ENCODE measurements at places on chromosomes 1 and 21.

DNA sequence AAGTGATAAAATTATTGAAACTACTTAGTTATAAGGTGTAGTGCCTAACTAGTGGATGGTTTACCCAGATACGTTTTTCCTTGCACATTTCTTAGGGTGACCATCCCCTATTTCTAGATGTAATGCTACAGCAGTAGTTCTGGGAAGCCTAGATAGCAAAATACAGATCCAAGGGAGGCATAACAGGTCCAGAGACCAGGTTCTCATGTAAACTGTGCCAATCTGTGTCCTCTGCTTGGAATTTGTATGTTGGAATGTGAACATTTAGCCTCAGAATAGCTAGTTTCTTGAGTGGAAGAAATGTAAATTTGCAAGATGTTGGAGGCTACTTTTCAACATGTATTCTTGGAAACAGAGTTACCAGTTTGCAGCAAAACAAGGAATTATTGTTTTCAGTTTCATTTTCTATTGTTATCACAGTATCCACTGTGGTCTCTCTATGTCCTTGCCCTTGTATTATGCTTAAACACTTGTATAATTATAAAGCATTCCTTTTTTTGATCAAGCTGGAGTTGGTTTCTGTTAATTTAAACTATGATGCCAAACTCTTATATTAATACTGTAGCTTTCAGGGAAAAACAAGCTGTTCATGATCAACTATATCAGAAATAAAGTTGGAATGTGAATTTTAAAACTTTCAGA, 102.0 kb upstream of the BRINP3 start:
- DNase-seq, result no peak

DNA sequence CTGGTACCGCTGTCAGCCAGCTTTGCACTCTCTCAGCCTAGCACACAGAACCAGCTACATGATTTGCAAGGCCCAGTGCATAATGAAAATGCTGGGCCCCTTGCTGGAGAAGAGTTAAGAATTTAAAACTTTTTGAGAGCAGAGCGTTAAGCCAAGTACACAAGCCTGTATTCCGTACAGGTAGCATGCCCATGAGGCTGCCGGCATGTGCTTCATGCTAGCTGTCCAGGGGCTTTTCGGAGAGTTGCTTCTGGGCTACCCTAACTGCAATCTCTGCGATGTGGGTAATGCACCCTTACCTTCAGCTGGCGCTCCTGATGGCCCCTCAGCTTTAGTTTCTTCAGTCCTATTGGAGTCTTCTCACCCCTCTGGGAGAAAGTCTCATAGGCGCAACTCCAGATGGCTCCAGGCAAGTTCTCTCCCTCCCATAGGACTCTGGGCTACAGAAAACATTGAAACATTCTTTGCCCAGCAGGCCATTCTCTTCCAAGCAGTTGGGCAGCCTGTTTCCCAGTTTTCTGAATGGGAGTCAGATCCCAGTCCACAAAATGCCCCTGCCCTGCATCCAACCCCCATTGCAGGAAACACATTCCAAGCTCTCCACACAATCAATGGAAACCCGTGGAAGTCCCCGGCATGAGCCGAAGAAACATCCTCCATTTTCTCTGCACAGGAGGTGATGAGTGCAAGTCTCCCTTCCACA, 5.7 kb upstream of the AKT3 start:
- no peak for DNase-seq

- no peak for DNase-seq
These were observed 12.6 kb upstream of the STX12 start for GRCh38 chr1:27760426-27760825.

GRCh38 chr1:244437086-244437468, 14.6 kb downstream of the ADSS2 start:
- no peak for DNase-seq

DNA sequence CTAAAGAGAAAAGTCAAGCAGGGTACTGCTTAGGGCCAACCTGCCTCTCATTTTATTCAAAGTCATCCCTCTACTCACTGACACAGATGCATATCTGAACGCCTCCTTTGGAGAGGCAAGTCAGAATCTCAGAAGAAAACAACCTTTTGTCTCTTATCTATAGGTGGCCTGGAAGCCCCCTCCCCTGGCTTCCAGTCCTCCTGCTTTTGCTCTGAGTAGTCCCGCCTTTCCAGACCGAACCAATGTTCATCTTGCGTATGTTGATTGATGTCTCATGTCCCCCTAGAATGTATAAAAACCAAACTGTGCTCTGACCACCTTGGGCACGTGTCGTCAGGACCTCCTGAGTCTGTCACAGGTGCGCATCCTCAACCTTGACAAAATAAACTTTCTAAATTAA, 81.8 kb downstream of the WDR4 start:
- no peak for DNase-seq

- no peak for DNase-seq
These were observed 134.1 kb downstream of the SLC30A10 start for GRCh38 chr1:219794085-219794743.

DNA sequence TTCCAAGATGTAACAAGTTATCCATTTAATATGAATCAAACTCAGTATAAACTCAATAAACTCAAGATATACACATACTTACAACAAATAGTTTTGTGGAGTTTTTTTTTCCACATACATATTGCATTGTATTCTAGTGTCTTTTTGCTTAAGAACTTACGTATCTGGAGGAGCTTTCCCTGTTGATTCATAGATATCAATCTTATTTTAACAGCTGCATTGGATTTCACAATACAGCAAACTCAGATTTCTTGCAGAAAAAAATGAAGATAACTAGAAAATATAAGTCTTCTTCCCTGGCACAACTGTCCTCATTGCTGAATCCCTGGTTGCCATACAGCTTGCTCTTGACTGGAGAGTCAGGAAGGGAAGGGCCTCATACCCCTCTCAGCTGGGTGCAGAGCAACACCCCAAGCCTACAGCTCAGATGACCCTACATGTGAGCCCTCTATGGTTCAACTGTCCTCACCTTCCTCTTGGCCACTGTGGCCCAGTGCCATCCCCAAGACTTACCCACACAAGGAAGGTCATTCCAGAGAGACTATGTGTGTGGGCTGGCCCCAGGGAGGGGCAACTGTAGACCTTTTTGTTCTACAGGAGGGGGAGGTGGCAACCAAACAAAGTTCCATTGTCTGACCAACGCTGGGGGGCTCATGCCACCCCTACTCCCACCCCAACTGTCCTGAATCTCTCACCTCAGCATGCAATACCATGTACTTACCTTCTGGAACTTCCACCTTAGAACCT, 1.7 kb downstream of the MPZ start:
- no peak for DNase-seq

- peak; percentile 15 for DNase-seq
These were observed 103.7 kb upstream of the NFIA start for GRCh38 chr1:60978421-60979357.

DNA sequence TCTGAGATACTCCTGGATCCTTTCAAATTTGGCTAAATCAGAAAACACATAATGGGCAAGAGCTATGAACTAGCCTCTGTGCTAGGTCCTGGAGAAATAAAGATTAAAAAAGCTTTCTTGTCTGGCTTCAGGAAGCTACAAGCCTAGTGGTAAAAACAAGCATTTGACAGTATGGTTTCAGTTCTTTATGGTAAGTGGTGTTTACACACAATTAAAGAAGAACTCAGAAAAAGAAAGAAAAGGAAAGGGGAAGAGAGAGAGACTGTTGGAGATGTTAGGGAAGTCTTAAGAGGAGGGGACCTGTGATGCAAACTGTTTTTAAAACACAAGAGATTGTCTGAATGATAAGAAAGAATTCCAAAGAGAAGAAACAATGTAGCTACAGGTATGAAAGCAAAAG, 1.8 kb downstream of the OR10J1 start:
- no peak for DNase-seq

DNA sequence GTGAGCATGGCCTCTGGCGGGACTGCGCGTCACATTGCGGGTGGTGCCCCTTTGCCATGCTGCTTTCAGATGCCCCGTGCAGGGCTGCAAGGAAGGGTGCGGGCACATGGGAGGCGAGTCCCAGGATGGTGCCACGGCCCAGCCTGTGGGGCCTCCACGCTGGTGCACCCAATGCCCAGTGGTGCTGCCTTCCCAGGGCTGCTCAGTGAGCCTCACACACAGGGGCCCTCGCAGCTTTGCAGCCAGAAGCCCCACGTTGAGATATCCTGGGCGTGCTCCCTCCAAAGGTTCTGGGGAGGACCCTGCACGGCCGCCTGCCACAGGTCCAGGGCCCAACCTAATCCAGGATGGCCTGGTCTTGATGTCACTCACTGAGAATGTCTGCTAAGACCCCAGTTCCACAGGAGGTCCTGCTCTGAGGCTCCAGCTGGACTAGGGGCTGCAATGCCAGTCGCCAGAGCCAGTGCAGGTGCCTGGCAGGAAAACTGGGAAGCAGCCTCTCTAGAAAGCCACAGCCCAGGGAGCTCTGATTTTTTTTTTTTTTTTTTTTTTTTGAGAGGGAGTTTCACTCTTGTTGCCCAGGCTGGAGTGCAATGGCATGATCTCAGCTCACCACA, 34.1 kb upstream of the PRSS38 start:
- DNase-seq, result no peak

DNA sequence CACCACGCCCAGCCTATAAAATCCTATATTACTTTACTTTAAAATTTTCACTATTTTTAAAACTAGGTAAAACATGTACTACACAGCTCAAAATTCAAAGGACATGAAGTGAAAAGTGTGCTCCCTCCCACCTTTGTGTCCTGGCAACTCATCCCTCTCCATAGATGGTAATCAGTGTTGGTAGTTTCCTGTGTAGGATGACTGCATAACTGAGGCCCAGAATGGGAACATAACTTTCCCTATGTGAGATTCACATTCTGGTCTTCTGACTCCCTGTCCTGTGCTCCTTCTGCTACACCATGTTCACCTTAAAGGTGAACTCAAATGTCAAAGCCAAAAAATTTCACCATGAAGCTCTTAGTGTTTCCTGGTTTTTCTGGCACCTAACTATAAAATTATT, 39.3 kb downstream of the XKR8 start:
- no peak for DNase-seq

DNA sequence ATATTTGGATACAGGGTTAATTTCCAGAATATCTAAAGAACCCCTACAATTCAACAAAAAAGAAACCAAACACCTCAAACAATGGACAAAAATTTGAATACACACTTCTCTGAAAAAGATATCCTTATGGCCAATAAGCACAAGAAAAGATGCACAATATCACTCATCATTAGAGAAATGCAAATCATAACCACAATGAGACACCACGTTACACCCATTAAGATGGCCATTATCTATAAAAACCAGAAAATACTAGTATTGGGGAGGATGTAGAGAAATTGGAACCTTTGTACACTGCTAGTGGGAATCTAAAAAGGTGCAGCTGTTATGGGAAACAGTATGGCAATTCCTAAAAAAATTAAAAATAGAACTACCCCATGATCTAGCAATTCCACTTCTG, 4.9 kb downstream of the ADAM30 start:
- DNase-seq, result no peak

DNA sequence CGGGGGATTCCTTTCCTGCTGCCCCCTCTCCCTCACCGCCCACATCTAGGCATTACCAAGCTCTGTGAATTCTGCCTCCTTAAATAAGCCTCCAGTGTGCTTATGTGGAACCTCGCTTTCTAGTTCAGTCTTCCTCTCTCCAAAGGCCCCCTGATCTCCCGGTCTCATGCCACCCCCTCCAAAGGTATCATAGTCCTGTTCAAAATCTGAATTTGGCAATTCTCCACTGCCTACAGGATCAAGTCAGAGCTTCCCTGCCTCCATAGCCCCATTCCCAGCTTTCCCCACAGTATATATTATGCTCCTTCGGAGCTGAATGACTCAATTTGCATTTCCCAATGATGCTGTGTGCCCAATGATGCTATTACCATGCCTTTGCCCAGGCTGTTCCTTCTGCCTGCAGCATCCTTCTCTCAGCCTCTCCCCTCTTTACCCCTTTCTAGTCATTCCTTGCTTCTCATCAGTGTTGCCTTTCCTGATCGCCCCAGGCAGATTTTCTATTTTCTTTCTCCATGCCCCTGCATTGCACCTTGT, 1.7 kb downstream of the AZIN2 start:
- no peak for DNase-seq

GRCh38 chr1:192588546-192588945, 13.0 kb downstream of the RGS1 start:
- DNase-seq, result no peak

- no peak for DNase-seq
These were observed 22.0 kb downstream of the DONSON start for GRCh38 chr21:33566514-33566913.

DNA sequence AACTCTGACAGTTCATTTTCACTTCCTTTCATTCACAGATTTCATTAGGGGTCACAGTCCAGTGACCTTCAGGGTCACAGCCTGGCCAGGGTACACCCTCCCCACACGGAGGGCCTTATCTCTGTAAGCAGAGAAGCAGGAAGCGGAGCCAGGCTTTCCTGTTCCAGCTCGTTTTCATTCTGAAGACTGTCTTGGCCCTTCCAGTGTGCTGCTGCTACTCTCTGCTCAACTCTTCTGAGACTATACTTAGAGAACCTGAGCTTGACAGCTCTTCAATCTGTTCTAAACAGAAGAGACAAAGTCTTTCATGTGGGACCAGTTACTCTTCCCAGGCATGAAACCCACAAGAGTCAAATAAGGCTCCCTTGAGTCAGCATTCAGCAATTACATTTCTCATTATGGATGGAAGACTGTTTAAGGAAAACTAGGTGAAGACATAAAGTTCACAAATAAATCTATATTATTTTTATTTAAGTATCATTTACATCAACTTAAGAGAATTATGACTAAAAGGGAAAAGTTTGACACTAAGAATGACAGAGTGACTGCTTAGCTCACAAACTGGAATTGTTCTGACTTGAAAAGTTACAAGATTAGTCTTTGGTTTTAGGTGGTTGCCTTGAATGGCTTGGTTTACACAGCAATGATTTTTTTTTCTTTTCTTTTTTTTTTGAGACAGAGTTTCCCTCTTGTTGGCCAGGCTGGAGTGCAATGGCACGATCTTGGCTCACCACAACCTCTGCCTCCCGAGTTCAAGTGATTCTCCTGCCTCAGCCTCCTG, 4.8 kb upstream of the TDRD10 start:
- no peak for DNase-seq

- DNase-seq, result peak; percentile 17
These were observed 61.2 kb upstream of the MCOLN3 start for GRCh38 chr1:85109475-85109874.

DNA sequence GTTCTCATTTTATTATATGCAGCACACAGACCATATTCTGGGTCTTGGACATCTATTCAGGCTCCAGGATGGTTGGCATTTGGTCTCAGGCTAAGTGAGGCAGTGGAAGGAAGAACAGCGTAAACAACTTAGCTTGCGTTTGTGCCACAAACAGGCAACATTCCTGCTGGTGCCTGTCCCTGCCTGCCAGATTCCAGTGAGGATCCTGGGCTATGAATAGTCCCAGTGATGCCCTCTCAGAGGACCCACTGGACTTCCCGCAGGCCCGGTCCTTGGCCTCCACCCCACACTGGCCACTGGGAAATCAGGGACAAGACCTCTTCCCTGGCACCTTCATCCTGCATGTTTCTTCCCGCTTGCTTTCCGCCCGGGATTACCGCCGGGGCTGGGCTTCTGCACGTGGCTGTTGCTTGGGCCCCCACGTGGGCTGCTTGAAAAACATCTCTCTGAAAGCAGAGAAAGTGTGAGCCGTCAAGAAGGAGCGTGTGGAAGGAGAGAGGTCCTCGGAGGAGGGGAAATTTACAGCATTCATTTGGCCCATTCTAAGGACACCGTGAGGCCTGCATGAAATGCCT, 145.1 kb upstream of the WNT4 start:
- DNase-seq, result no peak

GRCh38 chr1:233079574-233079973, 129.2 kb downstream of the NTPCR start:
- no peak for DNase-seq

GRCh38 chr1:206666031-206666561, 18.6 kb upstream of the MAPKAPK2 start:
- DNase-seq, result no peak

Data from activated naive CD8-positive, alpha-beta T cell treated with anti-CD3 and anti-CD28 coated beads, Interleukin-2, amount 50 U/mL, for 24 hours (primary cell).